IPS DF 6.9 (cell line): ENCODE measurements at places on chromosomes 16 and 17.
A peak's percentile ranks its signal among the peaks of the same experiment; 100 is the strongest.

GRCh38 chr17:7886227-7887037, 2.2 kb upstream of the CHD3 start:
- H3K27me3 ChIP-seq, result no peaks in the 10 kb centered on the region; the same call in 1 of the 2 replicates
- no peak for DNase-seq
- peak overlapping the region; percentile 56; the same call in 1 of the 2 replicates for H3K4me3 ChIP-seq
- H3K36me3 ChIP-seq, result no peaks in the 10 kb centered on the region

GRCh38 chr16:29985271-29985811, 10.1 kb downstream of the HIRIP3 start:
- H3K4me1 ChIP-seq, result no peaks in the 10 kb centered on the region
- H3K36me3 ChIP-seq, result peaks cover 39% of the 10 kb centered on the region
- H3K27ac ChIP-seq, result no peak overlapping the region
- DNase-seq, result no peak

GRCh38 chr17:74999523-74999922, 12.1 kb downstream of the CDR2L start:
- no peak for DNase-seq
- no peaks in the 10 kb centered on the region; the same call in 1 of the 2 replicates for H3K27me3 ChIP-seq
- no peak overlapping the region for H3K4me3 ChIP-seq
- no peaks in the 10 kb centered on the region for H3K4me1 ChIP-seq
- no peak overlapping the region for H3K27ac ChIP-seq

- peaks cover 2% of the 10 kb centered on the region for H3K4me1 ChIP-seq
- no peak for DNase-seq
- H3K27me3 ChIP-seq, result no peaks in the 10 kb centered on the region
- H3K27ac ChIP-seq, result no peak overlapping the region
These were observed 62.6 kb downstream of the BANP start for GRCh38 chr16:88013766-88014251.

DNA sequence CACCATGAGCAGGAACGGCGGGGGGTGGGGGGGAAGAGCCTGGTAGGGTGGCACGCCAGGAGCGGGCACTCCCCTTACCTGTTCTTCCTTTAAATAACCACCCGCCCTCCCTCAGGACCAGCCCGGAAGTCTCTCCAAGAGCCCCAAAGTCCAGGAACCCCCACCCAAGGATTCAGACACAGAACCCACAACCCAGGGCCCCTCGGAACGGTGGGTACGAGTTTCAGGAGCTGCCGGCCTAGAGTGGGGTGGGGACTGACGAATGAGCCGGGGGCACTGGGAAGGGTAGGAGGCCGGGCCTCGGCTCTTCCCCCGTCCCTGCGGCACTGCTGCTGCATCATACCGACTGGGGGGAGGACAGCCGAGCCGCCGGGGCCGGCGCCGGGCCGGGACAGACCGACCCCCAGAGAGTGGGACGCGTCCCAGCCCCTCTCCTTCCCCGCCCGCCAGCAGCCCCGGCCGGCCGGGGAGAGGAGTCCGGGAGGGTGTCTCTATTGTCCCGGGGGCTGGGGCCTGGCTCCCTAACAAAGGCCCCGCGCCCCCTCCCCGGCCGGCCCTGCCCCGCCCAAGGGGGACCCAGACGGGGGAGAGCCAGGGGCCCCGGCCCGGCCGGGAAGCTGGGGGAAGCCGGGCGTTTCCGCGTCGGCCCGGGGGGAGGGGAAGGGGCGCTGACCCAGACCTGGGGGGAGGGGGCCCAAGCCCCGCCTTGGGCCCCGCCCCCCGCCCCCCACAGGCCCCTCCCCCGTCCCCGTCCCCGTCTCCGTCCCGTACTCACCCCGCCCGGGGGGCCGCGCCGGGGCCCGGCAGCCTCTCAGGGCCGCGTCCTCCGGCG, 747 bp downstream of the ATXN7L3 start:
- no peak for DNase-seq
- H3K36me3 ChIP-seq, result peaks cover 19% of the 10 kb centered on the region
- no peak overlapping the region for H3K27ac ChIP-seq

GRCh38 chr17:36130346-36130745, 26.7 kb downstream of the CCL4 start:
- no peak for DNase-seq
- no peaks in the 10 kb centered on the region for H3K27me3 ChIP-seq
- H3K36me3 ChIP-seq, result no peaks in the 10 kb centered on the region

DNA sequence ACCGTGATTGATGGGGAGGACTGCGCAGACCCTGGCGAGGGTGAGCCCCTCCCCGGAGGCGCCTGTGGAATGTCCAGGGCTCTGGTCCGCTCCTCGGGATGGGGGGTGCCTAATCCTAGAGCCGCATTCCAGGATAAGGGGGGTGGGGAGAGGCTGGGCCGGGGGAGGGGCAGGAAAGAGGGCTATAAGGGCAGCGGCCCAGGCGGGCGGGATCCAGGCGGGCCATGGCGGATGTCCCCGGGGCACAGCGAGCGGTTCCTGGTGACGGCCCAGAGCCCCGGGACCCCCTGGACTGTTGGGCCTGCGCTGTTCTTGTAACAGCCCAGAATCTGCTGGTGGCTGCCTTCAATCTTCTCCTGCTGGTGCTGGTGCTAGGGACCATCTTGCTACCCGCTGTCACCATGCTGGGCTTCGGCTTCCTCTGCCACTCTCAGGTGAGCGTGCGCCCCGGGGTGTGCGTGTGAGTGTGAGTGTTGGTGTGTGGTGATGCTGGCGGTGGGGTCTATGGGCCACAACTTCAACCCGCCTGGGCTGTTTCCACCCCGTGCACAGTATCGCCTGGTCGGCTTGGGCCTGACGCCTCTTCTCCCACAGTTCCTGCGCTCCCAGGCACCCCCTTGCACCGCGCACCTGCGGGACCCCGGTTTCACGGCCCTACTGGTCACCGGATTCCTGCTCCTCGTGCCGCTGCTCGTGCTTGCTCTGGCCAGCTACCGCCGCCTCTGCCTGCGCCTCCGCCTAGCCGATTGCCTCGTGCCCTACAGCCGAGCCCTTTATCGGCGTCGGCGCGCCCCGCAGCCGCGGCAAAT, at the start of gene TMEM88:
TSS of gene TMEM88 (plus strand) at position 216 of the 809 bp plus-strand sequence. CDS start at position 225, 9 bp downstream.
- peaks cover 14% of the 10 kb centered on the region for H3K4me1 ChIP-seq
- no peak within 1 kb of the TSS for H3K27ac ChIP-seq
- H3K27me3 ChIP-seq, result peaks cover 30% of the 10 kb centered on the region
- H3K4me3 ChIP-seq, result peak within 1 kb of the TSS; percentile 8; the same call in 1 of the 2 replicates
- DNase-seq, result no peak
- no peaks in the 10 kb centered on the region for H3K36me3 ChIP-seq

DNA sequence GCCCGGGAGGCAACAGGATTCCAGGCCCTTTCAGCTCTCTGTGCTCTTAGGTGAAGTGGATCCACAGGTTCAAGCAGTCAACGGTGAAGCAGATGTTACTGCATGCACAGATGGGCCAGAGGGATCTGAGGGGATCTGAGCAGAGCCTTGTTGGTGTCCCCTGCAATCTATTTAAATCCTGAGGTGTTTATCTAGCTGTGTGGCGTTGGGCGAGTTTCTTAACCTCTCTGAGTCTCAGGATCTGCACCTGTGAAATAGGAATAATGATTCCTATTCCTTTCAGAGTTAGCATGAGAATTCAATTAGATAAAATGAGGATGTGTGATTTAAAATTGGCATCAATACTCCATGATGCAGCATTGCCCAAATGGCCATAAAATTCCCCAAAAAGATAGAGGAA, 237.3 kb upstream of the CDH5 start:
- H3K36me3 ChIP-seq, result no peaks in the 10 kb centered on the region
- H3K4me3 ChIP-seq, result no peak overlapping the region
- 0 out of 2 replicates have a peak, but pooled peaks cover 2% of the 10 kb centered on the region for H3K4me1 ChIP-seq
- no peaks in the 10 kb centered on the region for H3K27me3 ChIP-seq
- no peak for DNase-seq

GRCh38 chr17:48995974-48996721, 1.0 kb upstream of the IGF2BP1 start:
- H3K27me3 ChIP-seq, result no peaks in the 10 kb centered on the region
- H3K27ac ChIP-seq, result peak overlapping the region; percentile 44
- peak overlapping the region; percentile 91 for H3K4me3 ChIP-seq

DNA sequence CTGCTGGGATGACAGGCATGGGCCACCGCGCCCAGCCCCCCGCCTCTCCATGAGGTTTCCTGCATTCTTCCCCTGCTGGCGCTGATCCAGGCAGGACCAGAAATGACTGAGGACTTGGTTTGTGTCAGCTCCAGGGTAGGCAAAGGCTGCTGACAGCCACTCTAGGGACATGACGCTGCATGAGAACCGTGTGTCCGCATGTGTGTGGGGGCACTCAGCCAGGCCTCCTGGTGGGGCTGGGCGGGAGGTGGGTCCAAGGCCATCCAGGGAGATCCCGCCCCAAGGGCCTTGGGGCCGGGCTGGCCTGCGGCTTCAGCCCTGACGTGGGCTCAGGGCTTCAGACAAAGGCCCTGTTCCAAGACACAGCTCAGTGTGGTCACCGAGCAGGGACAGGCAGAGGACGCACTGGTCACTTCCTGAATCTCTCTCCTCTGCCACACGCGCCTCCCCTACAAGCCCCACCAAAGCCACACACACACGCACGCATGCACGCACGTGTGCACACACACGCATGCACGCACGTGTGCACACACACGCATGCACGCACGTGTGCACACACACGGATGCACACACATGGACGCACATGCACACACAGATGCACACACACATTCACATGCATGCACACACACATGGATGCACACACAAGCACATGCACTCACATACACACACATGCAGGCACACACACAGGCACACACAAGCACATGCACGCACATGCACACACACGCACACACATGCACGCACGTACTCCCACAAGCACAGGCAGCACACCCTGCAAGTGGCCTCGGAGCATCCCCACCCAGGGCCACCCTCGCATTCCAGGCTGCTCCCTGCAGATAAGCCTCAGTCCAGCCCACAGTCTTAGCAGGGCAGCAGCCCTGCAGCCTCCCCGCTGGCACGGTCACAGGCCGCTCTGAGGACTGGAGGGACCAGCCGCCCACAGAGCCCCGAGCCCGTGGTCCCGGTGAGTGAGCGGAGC, 5.3 kb upstream of the TMEM204 start:
- H3K4me3 ChIP-seq, result no peak overlapping the region
- no peaks in the 10 kb centered on the region; the same call in 1 of the 2 replicates for H3K36me3 ChIP-seq
- H3K27me3 ChIP-seq, result no peaks in the 10 kb centered on the region
- H3K27ac ChIP-seq, result no peak overlapping the region
- no peaks in the 10 kb centered on the region for H3K4me1 ChIP-seq

- no peak overlapping the region for H3K27ac ChIP-seq
- H3K27me3 ChIP-seq, result no peaks in the 10 kb centered on the region
- no peak for DNase-seq
- H3K4me3 ChIP-seq, result no peak overlapping the region
These were observed 10.1 kb upstream of the SPOP start for GRCh38 chr17:49687878-49688491.

DNA sequence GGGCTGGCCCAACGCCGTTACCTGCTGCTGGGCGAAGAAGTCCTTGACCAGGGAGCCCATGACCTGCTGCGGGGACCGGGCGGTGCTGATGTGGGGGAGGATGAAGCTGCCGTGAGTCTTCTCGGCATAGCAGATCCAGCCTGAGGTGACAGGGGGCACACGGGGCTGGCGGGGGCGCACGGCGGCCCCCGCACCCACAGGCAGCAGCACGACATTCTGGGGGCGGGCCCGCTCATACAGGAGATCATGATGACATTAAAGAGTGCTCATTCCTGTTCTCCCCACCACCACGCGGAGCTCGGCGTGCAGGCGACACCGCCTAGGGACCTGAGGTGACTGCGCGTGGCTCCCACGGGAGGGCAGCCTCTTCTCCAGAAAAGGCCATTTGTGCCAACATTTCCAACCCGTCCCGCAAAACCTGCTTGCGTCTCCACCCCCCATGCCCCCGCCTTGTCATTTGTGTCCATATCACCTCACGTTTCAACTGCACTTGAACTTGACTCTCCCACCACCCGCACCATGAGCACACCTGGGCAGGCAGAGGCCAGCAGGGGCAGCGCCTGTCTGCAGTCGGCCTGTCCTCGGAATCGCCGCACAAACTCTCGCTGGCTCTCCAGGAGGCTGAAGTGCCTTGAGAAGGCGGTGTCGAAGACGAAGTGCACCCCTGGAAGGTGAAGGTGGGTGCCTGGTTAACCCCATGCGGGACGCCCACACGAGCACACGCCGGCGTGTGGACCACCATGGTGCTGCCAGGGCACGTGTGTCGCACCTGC, 6.4 kb downstream of the CIAO3 start:
- H3K4me1 ChIP-seq, result no peaks in the 10 kb centered on the region; the same call in 1 of the 2 replicates
- H3K27ac ChIP-seq, result no peak overlapping the region
- no peaks in the 10 kb centered on the region for H3K27me3 ChIP-seq
- no peak for DNase-seq

- no peaks in the 10 kb centered on the region for H3K4me1 ChIP-seq
- no peak overlapping the region for H3K27ac ChIP-seq
- H3K4me3 ChIP-seq, result no peak overlapping the region
- no peaks in the 10 kb centered on the region for H3K27me3 ChIP-seq
- no peak for DNase-seq
These were observed 281.6 kb downstream of the RBFOX1 start for GRCh38 chr16:7614021-7614795.

DNA sequence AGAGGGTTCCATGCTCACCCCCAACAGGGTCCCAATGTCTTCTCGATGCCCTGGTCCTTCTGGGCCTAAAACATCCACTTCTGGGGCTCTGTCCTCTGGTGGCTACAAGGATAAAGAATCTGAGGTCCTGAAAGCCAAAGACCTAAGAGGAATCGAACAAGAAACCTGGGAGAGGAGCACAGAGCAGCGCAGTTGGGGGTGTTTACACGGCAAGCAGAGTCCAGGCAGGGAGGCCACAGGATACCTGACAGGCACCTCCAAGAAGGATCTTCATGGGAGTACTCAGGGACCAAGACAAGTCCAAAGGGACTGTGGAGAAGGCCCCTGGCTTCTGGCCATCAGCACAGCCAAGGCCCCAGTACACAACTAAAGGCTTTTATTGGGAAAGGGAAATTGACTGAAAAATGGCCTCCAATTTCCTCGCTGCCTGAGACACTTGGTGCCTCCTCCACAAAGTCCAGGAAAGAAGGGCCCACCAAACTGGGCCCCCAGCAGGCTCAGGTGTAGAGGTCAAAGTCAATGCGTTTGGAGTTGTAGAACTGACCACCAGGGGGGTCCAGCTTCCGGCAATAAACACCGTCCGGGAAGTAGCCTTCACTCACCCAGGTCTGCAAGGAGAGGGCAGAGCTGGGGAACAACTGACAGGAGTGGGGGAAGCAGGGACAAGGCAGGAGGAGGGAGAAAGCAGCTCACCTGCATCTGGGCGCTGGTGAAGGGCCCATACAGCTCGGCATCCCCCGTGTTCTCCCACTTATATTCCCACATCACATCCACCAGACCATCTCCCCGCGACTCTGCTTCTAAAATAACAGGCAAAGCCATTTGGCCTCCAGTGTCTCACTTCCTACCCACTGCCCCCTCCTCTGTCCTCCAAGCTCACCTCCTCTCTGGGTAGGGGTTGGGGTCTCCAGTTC, 2.4 kb downstream of the CD2BP2 start:
- no peak for DNase-seq
- H3K4me1 ChIP-seq, result no peaks in the 10 kb centered on the region
- no peak overlapping the region for H3K4me3 ChIP-seq

GRCh38 chr17:12727076-12727760, 61.5 kb downstream of the MYOCD start:
- no peak overlapping the region for H3K4me3 ChIP-seq
- no peaks in the 10 kb centered on the region for H3K36me3 ChIP-seq
- no peak overlapping the region for H3K27ac ChIP-seq
- H3K27me3 ChIP-seq, result no peaks in the 10 kb centered on the region
- no peak for DNase-seq
